ENCODE measurements at places on chromosomes 11 and 22.

DNA sequence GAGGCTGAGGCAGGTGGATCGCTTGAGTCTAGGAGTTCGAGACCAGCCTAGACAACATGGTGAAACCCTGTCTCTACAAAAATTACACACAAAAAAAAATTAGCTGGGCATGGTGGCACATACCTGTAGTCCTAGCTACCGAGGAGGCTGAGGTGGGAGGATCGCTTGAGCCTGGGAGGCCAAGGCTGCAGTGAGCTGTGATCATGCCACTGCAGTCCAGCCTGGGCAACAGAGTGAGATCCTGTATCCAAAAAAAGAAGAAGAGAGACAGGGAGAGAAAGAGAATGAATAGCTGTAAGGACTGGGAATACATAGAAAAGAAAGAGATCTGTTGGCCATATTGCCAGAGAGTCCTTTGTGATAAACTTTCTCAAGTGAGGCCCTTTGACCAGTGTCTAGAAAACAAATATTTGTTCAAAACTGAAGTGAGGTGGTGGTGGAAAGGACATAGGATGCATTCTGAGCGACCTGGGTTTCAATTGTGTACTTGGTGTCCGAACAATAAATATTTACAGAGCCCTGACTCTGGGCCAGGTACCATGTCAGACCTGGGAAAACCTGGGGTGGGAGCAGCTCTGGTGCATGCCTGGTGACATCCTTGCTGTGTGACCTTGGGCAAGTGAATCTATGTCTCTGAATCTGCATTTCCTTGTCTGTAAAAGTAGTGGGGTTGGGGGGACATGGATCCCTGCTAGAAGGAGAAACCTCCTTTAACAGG, 89.6 kb upstream of the CRYBB3 start:
- no peak for DNase-seq

DNA sequence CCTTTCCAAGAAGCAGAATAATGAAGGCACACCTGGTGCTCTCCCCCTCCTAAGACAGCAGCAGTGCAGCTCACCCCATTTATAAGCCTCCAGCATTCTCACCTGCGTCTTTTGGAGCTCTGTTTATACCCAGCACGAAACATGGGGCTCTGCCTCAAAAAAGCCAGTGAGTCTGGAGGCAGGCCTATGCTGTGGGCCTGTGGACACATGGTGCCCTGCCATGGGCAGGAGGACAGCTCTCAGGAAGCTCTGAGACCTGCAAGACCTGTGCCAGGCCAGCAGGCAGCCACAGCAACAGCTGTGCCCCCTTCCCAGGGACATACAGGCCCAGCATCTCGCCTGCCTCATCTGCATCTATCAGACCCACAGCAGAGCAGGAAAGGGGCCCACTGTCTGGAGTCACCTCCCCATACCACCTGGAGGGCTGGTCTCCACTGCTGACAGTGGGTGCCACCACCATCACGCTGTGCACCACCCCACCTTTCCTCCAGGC, 64.2 kb downstream of the DGCR2 start:
- no peak for DNase-seq

- DNase-seq = no peak
Observed at GRCh38 chr11:131441051-131441810, 70.8 kb downstream of the NTM start.

- DNase-seq = no peak
Observed at GRCh38 chr22:49044091-49044490, 783.6 kb downstream of the BRD1 start.

GRCh38 chr11:82682003-82682751, 51.5 kb downstream of the FAM181B start:
- DNase-seq = no peak

- no peak for DNase-seq
Observed at GRCh38 chr11:115778928-115779650, 274.9 kb upstream of the CADM1 start.

DNA sequence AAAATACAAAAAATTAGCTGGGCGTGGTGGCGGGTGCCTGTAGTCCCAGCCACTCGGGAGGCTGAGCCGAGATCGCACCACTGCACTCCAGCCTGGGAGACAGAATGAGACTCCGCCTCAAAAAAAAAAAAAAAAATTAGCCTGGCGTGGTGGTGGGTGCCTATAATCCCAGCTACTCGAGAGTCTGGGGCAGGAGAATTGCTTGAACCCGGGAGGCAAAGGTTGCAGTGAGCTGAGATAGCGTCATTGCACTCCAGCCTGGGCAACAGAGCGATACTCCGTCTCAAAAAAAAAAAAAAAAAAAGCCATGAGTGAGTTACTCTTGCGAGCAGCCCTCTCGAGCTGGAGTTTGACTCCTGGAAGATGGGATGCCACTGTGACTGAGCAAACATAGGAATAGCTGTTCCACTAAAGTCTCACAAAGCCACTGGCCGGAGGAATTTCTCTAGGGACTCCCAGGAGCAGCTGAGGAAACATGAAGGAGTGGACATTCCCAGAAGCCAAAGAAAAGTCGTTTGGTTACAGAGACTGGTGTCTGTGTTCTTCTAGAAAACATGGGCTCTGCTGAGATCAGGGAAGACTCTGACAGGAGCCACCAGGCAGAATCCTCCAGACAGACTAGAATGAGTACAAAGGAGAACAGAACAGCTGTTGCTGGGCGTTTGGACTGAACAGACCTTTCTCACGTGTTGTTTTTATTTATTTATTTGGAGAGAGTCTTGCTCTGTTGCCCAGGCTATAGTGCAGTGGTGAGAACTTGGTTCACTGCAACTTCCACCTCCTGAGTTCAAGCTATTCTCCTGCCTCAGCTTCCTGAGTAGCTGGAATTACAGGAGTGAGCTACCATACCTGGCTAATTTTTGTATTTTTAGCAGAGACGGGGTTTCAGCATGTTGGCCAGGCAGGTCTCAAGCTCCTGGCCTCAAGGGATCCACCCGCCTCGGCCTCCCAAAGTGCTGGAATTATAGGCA, 32.4 kb upstream of the MYH9 start:
- DNase-seq = no peak

GRCh38 chr11:75697906-75698581, 19.6 kb upstream of the MOGAT2 start:
- no peak for DNase-seq

GRCh38 chr11:113685654-113686359, 20.3 kb downstream of the TMPRSS5 start:
- no peak for DNase-seq

DNA sequence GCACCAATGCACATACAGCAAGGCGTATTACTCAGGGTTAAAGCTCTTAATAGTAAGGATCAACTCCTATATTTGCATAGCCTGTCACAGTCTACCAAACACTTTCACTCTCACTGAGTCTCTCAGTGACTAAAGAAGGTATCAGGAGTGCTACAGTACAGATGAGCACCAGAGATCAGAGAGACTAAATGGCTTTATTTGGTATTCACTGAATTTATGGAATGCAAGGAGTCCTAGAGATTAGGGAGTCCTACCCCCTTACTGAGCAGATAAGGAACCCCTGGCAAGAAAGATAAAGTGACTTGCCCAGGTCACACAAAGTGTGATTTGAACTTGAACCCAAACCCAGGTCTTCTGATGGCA, 396.4 kb upstream of the CCDC90B start:
- DNase-seq = no peak

GRCh38 chr11:76314741-76315090, 66.2 kb downstream of the THAP12 start:
- no peak for DNase-seq

GRCh38 chr22:48070760-48071159, 1308.3 kb downstream of the TBC1D22A start:
- no peak for DNase-seq

- no peak for DNase-seq
Observed at GRCh38 chr11:45810431-45811108, 5.6 kb downstream of the SLC35C1 start.

GRCh38 chr11:35247863-35248262, 108.9 kb downstream of the CD44 start:
- no peak for DNase-seq

GRCh38 chr22:43129426-43130425, 13.5 kb downstream of the MCAT start:
- DNase-seq = no peak

GRCh38 chr22:41197038-41197972, 7.8 kb upstream of the L3MBTL2 start:
- peak; percentile 87 for DNase-seq

GRCh38 chr11:12581416-12581815, 92.8 kb upstream of the TEAD1 start:
- DNase-seq = no peak

GRCh38 chr11:73203322-73203721, 14.8 kb upstream of the P2RY2 start:
- no peak for DNase-seq

- no peak for DNase-seq
Observed at GRCh38 chr22:47139013-47139789, 376.8 kb downstream of the TBC1D22A start.

- no peak for DNase-seq
Observed at GRCh38 chr22:44906999-44907644, 102.7 kb downstream of the PHF21B start.

DNA sequence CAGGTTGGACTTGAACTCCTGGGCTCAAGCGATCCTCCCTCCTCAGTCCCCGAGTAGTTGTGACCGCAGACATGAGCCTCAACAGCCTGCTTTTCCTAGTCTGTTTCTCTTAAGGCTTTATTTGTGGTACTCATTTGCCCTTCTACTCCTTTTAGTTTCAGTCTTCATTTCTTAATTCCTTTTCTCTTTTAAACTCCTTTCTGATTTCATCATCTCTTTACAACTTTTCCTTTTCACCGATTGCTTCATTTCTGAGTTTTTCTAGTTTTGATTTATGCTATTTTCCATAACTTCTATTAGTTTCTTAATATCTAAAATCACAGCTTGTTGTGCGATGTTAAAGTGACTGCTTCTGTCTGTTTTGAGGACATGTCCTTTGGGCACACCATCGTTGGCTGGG, 17.3 kb upstream of the MRGPRF start:
- no peak for DNase-seq

GRCh38 chr11:46229230-46229629, 48.2 kb upstream of the CREB3L1 start:
- no peak for DNase-seq

DNA sequence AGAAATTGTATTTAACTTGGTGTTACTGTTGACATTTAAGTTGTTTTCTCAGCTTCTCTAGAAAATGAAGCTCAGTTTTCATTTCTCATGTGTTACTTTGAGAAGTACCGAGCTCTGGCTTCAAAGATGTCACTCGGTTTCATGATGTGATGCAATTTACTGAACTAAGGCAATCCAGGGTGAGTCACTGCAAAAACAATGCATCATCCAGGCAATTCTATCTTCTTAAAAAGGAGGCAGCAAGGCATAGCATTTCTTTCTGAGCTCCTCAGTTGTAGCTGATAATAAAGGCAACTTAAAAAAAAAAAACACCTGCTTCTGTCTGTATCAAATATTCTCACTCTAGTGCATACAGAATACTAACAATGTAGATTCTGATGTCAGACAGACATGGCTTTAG, 91.1 kb upstream of the KCNA4 start:
- no peak for DNase-seq

- no peak for DNase-seq
Observed at GRCh38 chr11:126494831-126495230, 139.3 kb downstream of the ST3GAL4 start.

DNA sequence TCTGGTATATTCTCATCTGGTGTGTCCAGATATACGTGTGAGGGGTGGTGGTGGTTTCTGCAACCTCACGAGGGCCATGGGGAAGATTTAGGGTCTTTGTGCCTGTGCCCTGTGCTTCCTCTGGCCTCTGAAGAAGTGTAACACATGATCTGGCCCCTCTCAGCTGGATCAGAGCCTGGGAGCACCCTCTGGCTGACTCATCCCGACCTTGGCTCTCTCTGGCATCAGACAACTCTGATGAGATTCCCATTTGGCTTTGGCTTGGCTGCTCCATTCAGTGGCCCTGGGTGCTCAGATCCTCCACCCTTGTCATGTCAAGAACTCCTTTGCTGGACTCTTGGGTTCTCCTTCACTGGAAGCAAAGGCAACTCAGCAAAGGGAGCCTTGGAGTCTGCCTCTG, 45.2 kb downstream of the RASSF10 start:
- no peak for DNase-seq

DNA sequence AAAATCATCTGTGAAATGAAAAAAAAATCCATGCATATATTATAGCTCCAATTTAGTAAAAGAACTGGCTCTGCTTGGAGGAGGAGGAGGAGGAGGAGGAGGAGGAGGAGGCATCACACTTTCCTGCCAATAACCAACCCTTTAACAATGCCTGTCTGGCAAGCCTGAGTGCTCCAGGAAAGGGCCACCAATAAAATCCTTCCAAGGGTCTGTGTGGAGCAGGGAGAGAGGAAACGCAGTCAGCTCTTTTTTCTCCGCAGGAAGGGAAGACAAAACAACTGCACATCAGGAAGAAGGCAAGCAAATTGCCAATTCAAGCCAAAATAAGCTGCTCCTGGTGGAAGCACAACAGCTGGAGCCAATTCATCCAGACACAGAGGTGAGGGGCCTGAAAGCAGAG, 139.0 kb downstream of the KCNC1 start:
- no peak for DNase-seq

DNA sequence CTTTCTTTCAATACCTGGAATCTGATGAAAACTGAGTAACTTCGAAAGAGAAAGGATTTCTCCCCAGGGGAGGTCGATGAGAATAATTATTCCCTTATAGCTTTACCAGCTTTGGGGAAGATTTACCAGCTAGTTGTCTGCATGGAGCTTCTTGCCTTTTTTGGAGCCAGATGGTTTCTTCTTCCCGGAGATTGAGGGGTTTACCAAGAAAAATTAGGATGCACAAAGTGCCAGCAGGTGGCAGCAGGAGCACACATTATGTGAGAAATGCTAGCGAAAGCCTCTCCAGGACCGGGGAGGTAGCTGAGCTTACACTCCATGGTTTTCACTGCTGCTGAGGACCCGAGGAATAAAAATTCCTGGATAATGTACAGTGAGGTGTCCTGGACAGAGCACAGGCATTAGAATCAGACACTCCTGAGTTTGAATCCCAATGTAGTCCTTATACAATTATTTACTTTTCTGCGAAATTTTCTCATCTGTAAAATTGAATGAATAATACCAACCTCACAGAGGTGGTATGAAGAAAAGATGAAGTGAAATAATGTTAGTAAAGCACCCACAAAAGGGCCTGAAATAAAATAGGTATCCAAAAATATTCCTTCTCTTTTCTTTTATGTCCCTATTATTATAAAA, 46.0 kb upstream of the PARVA start:
- peak; percentile 77 for DNase-seq

DNA sequence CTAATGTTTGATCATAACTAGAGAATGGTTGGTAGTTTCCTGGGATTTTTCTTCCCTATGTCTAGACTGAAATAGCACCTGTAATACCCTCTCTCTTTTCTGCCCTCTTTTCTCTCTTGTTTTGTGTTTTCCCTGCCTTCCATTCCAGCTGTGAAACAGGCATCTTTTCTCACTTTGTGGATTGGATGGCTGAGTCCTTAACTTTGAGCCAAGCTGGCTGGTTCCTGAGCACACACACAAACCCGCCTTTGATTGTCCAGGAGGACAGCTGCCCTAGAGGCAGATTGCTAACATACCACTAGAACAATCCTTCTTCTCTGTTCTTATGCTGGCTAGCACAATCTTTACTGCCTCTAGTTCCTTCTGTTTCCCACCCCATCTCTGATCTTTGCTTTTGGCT, 17.7 kb downstream of the CTNND1 start:
- DNase-seq = no peak

GRCh38 chr11:15163136-15163535, 48.4 kb downstream of the INSC start:
- no peak for DNase-seq

GRCh38 chr11:72209101-72209500, 7.5 kb upstream of the FOLR2 start:
- DNase-seq = no peak

GRCh38 chr11:115183830-115184229, 320.4 kb downstream of the CADM1 start:
- no peak for DNase-seq
